ENCODE measurements at places on chromosomes 3 and 15.

GRCh38 chr3:127165694-127166485 lies 27.0 kb upstream of the PRR23E start:
- no peak for DNase-seq

GRCh38 chr3:15153103-15153502 lies 52.9 kb upstream of the CAPN7 start:
- DNase-seq = no peak

DNA sequence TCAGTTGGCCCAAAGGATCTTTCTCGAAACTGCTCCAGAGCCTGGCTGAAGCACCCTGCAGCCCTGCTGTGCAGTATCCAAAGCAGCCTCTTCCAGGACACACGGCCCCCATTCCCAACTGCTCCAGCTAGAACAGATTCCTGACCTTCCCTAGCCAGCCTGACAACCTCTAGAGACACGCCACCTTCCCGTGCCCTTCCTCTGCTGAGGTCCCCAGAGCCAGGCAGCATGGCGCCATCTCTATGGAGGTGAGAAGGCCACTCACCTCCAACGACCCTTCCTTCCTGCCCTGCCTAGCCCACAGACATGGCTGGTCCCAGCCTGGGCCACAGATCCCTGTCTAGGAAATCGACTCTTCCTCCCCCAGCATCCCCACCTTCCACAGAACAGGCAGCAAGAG lies 3.1 kb downstream of the KIF7 start:
- DNase-seq = no peak

DNA sequence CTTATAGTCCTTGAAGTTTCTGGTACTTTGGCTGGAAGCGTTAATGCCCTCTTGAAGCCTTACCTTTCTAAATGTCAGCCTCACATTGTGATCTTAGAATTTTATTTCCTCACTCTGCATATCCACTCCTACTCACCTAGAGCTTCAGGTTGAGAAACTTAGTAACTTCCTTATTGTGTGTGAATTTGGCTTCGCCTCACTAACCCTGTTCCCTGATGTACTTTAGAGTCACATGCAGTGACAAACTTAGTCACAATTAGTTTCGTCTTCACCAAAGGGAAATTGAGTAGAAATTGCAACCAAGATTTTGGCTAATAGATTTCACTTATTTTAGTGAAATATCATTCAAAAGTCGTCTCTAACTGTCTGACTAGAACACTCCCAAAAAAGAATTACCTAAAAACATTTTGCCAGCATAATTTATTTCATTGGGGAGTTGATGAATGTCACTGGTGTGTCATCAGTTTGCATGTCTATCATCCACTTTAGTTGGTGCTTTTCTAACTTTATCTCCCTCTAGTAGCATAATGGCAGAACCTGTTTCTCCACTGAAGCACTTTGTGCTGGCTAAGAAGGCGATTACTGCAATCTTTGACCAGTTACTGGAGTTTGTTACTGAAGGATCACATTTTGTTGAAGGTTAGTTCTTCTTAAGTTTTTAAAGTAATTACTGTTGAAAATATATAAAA lies 960 bp downstream of the MFN1 start:
- no peak for DNase-seq

GRCh38 chr3:151330899-151331298 lies 1.6 kb upstream of the P2RY13 start:
- no peak for DNase-seq

- no peak for DNase-seq
Measured at GRCh38 chr3:16994854-16995525, 110.2 kb downstream of the PLCL2 start.

DNA sequence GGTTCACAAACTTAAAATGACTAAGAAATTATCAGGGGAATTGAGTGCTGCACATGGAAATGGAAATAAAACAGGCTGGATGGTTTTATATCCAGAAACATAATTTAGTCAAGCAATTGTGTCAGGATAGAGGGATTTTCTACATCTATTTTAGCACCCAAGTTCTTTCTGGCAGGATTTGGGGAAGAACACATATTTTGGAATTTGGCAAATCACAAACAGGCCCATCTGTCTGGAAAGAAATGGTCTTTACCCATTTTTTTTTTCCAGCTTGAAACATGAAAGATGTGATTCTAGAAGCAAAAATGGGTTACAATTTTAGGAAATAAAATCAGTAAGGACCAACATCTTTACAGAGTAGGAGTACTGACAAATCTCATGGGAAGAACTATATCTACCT lies 14.4 kb upstream of the UNC13C start:
- DNase-seq = no peak

- DNase-seq = no peak
Measured at GRCh38 chr3:2420919-2421318, 322.3 kb downstream of the CNTN4 start.

DNA sequence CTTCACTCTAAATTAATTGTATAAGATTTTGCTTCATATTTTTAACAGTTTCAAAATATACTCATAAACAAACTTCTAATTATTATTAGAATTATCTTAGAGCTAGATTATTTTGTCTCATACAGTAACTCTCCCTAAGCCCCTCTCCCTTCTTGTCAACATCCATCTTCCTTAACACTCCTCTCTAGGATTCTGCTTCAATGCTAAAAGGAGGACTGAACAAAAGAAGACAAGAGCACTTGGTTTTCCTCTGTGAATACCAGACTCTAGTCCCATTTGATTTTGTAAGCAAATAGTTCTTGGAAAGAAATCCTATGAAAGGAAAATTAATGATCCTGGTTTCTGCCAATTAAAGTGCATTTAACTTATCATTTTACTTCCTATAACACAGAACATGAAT lies 91.8 kb downstream of the KCNMB2 start:
- DNase-seq = no peak

- DNase-seq = no peak
Measured at GRCh38 chr3:155596615-155597014, 148.3 kb downstream of the PLCH1 start.

GRCh38 chr3:185717121-185717520 lies 107.7 kb downstream of the IGF2BP2 start:
- no peak for DNase-seq

DNA sequence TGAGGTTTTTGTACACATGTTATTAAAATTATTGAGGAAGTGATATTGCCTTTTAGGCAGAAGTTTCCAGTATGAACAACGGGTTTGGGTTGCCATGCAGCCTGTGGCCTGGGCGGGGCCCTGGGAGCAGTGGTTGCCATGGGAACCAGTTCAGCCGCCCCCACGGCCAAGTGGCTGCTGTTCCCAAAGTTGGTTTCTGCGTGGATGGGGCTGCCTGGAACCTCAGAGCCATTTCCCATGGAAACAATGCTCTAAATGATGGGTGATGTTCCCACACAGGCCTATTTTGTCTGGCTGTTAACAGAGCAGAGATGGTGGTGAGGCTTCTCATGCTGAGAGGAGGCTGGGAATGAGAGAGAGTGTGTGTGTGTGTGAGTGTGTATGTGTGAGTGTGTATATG lies 19.5 kb downstream of the MRAS start:
- no peak for DNase-seq

- no peak for DNase-seq
Measured at GRCh38 chr3:189305412-189305811, 133.6 kb downstream of the TPRG1 start.

GRCh38 chr3:36704280-36704679 lies 60.1 kb downstream of the DCLK3 start:
- no peak for DNase-seq

GRCh38 chr3:42653560-42654330 lies at the start of gene ZBTB47:
ZBTB47 (plus strand) TSS chr3:42653697; CDS start chr3:42658356, 4,659 bp downstream.
- peak; percentile 19 for DNase-seq

DNA sequence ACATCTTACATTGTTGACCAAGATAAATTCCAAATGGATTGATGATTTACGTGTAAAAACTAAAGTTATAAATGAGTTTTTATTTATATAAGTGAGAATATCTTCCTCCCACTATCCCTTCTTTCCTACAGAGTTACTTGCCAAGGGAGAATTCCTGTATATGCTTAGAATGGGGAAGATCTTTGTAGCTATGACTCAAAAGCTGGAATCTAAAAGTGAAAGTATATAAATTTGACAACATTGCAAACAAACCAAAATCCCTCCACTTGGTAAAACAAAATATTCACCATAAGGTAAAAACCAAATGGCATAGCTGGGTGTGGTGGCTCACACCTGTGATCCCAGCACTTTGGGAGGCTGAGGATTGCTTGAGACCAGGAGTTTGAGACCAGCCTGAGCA lies 52.7 kb upstream of the GCNT3 start:
- no peak for DNase-seq

DNA sequence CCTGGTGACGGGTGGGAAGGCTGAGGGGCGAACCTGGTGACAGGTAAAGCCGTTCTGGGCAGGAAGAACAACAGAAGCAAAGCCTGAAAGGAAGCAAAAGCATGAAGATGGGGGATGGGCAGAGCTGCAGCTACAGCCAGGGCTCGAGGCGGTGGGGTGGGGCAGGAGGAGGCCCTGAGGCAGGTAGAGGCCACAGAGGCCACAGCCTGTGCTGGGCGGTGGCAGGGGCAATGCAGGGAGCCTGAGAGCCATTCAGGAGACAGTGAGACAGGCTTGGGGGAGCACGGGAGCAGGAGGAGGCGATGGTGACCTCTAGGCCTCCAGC lies 8.2 kb downstream of the PCSK6 start:
- no peak for DNase-seq

GRCh38 chr3:182803596-182803995 lies 10.3 kb downstream of the ATP11B start:
- DNase-seq = no peak

DNA sequence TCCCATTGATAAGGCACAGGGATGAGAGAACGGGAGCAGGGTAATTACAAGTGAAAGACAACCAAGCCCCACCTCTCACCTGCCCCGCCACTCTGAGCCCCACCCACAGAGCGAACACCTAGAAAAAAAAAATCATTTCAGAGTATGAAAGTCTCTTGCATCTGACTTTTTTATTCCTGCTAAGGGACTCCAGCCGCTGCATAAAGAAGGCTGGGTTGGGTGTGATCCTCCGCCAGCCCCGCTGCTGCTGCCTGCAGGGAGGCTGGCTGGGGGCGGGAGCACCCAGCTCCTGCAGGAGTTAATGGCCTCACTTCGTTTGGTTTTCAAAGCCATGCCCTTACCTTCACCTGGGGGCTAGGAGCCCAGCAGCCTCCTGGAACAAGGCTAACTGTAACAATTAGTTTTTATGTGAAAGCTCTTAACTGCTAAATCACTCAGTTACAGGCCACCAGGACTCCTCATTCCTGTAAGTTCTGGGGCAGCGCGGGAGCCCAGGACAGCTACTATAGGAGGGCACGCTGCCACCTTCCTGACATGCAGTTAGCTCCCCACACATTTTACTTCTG lies 78.0 kb upstream of the SNRPA1 start:
- no peak for DNase-seq

GRCh38 chr3:16448639-16449070 lies 64.8 kb downstream of the RFTN1 start:
- no peak for DNase-seq

DNA sequence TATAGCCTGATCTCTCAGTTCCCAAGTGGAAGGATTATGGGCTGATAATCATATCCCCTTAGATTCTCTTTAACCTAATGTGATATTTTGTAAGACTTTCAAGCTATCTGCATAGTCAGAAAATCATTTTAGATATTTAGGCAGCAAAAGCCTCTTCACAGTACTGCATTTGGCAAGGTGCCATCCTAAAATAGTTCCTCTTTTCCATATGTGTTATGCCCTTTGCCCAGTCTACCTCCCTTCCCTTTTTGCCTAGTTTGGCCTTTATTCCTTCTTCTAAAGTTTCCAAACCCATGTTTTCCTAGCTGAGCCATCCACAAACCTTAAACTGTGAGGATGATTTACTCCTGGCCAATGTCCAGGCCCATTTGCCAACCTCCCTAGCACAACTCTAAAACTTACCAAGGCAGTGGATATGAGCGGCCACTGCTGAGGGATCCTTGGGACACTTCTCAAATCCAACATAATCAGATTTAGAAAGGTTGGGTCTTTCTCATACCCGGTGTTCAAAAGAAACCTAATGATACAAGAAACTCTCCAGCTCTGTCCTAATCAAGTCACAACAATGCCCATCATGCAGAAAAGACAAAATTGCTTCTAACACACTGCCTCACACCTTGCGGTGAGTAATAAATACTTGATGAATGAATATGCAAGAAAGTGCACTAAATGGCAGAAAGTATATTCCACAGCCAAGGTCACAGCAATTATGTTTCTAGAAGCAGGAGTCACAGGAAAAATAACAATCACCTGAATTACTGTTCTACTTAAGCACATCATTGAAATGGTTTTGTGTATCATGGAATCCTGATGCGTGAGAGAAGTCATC lies 493.9 kb downstream of the NLGN1 start:
- no peak for DNase-seq

DNA sequence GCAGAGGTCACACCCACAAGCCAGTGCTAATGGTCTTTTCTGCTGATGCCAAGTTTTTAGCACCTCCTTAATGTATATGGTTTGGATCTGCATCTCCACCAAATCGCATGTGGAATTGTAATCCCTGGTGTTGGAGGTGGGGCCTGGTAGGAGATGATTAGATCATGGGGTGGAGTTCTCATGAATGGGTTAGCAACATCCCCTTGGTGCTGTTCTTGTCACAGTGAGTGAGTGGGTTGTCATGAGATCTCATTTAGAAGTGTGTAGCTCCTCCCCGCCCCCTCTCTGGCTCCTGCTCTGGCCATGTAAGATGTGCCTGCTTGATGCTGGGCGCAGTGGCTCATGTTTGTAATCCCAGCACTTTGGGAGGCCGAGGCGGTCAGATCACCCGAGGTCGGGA lies 37.3 kb upstream of the KLHL6 start:
- no peak for DNase-seq

DNA sequence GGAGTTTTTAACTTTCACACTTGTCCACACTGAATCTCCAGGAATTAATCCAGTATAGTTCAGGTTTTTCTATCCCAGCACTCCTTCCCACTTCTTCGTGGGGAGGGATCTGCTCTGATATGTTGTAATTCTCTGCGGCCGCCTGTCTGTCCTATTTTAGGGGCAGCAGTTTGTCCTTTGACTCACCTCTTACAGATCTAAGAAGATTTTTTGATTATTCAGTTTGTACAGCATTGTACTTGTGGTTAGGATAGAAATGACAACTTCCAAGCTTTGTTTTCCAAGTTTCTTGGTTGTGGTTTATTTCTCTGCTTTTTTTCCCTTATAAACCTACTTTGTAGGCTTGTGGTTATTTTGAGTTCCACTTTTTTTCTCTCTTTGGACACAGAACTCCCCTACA lies 601.7 kb downstream of the SI start:
- DNase-seq = no peak

- no peak for DNase-seq
Measured at GRCh38 chr3:150755902-150756301, 7.1 kb downstream of the SIAH2 start.

DNA sequence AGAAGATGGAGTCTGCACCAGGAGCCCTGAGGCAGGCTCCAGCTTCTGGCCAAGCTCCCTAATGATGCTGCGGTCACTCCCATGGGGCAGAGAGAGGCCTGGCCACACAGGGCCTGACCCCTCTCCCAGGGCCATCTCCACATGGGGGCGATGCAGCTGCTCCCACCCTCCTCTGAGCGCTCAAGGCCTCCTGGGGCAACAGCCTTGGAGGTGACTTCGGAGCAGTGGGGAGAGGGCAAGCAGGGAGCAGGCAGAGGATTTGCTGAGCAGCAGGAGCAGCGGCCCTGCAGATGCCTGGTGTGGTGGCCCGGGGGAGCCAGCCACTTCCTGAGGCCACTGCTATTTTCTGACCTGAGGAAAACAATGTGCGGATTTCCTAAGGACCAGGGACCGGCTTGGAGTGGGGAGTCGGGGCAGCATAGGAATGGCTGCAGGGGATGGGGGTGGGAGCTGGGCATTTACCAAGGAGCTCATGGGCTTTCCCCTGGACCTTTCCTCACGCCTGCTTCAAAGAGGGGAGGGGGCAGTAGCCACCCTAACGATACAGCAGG lies 81.6 kb upstream of the RPL32 start:
- no peak for DNase-seq

All from activated naive CD4-positive, alpha-beta T cell (primary cell).